ENCODE measurements at places on chromosomes 5 and 9.

DNA sequence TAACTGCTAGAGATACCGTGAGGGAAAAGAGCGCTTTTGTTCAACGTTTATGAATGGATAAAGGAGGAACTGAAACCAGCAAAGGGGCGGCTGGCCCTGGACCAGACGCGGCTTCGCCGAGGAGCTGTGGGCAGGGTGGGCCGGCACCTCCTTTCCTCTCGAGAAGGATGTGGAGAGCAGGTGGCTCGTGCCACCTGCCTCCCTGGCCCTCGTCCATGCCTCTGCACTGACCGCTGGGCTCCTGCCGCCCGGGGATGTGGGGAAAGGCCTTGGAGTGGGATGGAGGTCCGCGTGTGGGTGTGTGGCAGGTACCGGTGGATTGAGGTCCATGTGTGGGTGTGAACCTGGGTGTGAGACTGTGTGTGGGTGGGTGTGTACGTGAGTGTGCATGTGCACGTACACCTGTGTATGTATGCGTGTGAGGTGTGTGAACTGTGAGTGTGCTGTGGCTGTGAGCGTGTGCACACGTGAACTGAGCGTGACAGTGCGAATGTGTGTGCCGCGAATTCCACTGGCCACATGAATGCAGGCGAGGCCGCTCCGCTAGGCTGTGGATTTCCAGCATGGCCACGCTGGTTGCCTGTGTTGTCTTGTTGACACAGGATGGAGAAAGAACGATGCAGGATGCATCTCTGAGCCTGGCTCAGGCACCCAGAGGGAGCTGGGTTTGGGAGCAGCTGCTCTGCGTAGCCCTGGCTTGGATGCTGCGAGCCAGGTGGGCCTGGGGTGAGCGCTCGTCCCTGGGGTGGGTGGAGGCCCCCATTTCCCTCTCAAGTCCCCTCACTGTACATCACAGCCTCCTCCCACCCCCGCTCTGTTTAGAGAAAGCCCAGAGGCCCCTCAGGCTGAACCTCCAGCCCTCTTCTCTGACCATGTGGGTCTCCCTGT, 4.4 kb upstream of the CEP72 start:
- no peak for DNase-seq

- no peak for DNase-seq
Observed at GRCh38 chr5:4027088-4027734, 431.6 kb downstream of the IRX1 start.

DNA sequence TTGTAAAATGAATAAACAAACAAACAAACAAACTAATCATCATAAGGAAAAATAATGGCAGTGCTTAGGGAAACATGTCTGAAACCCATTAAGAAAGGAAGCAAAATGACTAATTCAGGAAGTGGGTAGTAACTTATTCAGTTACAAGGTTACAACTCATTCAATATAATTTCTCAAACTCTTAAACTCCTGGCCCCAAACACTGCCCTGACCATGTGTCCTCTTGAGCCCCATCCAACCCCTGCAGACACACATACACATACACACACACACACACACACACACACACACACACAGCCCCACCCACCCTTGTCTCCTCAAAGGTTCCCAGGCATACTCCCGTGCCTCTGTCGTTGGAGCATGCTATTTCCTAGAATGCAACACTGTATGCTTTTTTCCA, 193.9 kb downstream of the SEC61B start:
- no peak for DNase-seq

DNA sequence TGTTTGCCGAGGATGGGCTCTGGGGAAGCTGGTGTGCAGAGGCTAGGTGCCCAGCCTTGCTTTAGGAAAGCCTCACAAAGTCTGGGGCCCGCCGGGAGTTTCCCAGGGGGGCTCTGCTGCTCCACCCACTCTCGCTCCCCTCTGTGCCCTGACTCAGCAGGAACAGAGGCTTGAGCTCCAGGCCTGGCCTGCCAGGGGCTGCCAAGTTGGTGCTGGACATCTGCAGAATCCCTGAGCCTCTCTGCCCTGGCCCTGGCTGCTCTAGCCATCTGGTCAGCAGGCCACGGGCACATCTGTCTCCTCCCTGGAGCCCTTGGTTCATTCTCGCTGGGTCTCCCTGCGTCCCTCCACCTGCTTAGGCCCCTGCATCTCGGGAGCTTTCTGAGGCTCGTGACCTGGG, 647 bp upstream of the ADAMTSL2 start:
- no peak for DNase-seq

GRCh38 chr9:131025953-131026858, 17.2 kb downstream of the LAMC3 start:
- DNase-seq: no peak

GRCh38 chr5:137545956-137546355, 46.8 kb upstream of the SPOCK1 start:
- DNase-seq: no peak

DNA sequence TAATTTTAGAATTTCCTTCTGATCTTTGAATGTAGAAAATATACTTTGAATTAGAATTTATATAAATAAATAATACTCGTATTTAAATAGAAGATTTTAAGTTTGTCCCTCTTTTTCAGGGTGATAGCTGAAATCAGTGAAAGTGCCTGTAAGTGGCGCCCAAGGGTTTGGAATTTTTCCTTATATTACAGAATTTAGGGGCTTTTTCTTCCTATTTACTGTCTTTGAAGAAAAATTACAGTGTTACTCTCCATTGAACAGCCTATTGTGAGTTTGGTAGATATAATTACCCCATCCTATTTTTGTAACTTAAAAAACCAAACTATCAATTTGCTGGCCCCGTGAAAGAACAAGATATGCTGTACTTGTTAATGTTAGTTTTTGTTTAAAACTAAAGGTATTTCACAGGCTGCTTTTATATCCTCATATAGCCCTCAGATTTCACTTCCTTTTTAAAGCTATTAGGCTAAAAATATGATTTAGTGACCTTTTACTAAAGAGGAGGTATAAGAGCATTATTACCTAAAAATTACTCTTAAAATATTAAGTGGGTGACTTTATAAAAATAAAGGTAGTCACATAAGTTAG, 3.2 kb downstream of the MAP3K1 start:
- no peak for DNase-seq

DNA sequence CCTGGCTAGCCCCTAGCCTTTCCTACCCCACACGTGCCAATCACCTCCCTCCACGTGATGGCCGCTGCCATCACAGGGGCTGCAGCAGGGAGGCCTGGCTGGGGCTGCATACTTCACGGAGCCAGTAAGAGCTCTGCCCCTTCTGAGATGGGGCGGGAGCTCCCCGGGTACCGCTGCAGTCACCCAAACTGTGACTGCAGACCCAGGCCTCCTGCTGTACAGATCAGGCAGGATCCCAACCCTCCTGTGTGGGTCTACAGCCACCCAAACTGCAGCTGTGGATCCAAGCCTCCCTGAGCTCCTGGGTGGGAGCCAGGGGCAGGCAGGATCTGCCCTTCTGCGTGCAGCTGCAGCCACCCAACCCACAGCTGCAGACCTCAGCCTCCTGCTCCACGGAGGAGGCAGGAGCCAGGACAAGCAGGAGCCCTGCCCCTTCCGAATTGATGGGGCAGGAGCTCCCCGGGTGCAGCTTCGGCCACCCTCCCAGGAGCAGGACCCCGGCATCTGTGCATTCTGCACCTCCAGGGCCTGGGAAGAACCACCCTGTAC, 3.2 kb upstream of the BTNL9 start:
- no peak for DNase-seq

GRCh38 chr9:38761339-38761738, 41.4 kb upstream of the FAM240B start:
- no peak for DNase-seq

DNA sequence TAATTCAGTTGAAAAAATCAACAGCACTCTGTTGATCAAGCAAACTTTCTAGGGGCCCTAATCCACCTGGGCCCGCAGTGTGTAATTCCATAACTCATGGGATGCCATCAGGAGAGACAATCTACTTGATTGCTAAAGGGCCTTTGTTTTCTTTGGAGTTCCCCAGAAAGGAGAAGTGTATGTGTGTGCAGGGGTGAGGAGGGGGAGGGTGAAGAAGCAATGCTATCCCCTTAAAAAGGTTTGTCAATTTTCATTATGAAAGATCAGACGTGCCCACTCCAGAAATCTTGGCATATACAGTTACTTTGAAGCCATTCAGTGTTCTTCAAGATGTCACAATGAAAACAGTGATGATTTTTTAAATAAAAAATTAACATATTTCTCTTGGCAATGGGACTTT, 6.2 kb downstream of the PARP8 start:
- no peak for DNase-seq

DNA sequence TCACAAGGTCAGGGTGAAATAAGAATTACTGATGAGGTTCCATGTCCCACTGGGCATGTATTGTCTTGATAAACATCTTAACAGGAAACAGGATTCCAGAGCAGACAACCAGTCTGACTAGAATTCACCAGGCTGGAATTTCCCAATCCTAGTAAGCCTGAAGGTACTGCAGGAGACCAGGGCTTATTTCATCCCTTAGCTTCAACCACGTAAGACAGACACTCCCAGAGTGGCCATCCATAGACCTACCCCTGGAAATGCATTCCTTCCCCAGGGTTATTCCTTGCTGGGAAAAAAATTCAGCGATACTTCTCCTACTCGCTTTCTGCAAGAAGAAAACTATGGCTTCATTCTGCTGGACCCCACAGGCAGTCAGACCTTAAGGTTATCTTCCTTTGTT, 785.4 kb downstream of the NR2F1-AS1 start:
- no peak for DNase-seq

DNA sequence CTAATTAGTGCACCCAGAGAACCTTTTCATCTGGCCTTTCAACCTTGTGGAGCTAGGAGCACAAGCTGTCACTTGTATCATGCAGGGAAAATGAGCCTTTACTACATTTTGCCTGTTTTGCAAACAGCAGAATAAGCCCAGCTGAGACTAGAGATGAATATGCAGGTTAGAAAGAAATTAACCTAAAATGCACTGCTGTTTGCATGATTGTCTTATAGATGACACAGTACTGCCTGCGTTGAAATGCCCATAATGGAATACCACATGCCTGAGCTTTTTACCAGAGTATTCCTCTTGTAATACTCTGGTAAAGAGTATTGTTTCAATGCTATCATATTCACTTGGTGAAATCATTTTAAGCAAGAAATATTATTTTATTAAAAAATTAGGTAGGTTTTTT, 90.7 kb downstream of the SNX24 start:
- no peak for DNase-seq

DNA sequence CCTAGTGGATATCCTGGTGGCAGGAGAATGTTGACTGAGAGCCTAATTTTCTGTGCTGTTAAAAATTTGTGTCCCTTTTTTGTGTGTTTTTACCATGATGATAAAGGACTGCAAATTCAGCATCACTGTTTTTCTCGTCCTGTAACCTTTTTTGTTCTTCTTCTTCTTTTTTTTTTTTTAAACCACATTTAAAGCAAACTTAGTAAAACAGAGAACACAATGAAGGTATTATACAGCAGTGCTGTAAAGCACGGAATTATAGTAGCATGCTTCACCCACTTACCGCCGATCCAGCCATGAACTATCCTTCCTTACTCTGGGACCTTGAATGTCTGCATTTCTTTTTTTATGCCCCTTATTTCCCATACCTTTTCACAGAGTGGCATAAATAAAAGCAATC, 280.0 kb downstream of the ARHGAP26 start:
- DNase-seq: no peak

DNA sequence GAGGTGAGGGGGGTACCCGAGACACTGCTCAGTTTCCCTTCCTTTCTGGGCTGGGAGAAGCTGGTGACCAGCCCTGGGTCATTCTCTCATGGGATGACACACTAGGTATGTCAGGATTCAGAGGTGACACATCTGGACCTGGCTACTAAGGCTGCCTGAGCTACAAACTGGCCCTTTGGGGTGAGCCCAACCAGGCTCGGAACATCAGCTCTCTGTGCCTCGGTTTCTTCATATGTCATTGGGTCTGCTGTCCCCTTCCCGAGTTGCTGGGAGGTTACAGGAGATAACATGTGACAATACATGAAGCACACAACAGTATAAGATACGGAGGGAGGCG, 11.8 kb downstream of the CARD19 start:
- DNase-seq: no peak

DNA sequence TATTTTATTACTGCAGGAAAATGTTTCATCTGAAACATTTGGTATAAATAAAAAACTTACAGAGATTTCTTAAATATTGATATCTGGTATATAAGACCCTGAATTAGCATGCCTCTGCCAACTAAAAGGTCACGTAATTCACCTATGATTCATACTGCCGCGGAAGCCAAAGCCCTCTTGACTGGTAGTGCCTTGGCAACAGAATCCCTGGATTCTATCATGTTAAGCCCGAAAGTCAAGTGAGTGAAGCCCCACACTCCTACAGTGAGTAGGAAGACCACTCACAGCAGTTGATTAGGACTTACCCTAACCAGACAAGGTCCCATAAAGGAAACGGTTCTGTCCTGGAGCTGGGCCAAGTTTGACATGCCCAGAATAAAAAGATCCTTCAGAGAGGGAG, 175.6 kb upstream of the NREP start:
- DNase-seq: no peak

GRCh38 chr9:15769547-15769946, 216.7 kb downstream of the CCDC171 start:
- DNase-seq: no peak

DNA sequence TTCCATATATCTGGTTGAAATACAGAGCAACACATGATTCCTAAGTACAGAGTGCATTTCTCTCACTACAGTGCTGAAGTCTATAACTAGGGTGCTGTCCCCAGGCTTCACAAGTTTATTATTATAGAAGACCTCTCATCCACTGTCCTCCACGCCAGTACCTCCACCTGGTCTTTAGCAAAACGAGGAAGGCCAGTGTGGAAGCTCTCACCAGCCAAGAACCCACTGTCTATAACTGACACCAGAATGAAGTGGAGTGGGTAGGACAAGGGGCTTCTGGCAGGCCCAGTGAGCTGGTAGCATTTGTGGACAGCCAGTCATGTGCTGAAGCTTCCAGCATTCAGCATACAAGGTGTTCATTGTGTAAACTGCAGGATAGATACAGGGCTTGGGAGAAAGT, 430.7 kb downstream of the GADD45G start:
- no peak for DNase-seq

DNA sequence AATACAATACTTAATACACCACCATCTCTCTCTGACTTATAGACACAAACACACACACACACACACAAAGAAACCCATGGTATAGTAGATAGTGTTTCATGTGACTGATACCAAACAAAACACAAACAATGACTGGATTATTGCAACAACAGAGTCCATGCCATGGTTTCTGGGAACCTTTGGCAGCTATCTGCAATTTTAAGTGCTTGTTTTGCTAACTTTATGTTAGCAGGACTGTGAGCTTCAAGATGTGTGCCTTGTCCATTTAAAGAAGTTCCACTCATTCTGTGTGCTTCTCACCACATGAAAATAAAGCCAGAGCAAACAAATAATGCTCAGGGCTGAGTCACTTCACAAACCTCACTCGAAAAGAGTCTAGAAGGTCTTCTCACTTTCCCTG, 15.1 kb upstream of the LURAP1L start:
- no peak for DNase-seq

Measured in cerebellar nuclear complex (tissue), 1 donor.